ENCODE measurements at places on chromosomes 6 and 20.

DNA sequence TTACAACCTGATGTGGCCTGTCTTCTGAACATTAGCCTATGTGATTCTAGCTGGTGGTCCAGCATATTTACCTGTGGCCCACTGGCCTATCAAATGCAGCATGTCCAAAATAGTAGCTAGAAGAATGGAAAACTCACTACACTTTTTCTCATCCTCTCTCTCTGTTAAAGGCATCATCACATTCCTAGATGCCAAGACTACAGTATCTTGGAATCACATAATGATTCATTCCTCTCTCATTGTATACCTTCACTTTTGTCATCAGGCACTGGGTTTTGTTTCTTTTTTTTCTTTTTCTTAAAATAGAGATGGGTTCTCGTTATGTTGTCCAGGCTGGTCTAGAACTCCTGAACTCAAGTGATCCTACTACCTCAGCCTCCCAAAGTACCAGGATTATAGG lies 45.0 kb downstream of the FAM83B start:
- DNase-seq, result no peak

DNA sequence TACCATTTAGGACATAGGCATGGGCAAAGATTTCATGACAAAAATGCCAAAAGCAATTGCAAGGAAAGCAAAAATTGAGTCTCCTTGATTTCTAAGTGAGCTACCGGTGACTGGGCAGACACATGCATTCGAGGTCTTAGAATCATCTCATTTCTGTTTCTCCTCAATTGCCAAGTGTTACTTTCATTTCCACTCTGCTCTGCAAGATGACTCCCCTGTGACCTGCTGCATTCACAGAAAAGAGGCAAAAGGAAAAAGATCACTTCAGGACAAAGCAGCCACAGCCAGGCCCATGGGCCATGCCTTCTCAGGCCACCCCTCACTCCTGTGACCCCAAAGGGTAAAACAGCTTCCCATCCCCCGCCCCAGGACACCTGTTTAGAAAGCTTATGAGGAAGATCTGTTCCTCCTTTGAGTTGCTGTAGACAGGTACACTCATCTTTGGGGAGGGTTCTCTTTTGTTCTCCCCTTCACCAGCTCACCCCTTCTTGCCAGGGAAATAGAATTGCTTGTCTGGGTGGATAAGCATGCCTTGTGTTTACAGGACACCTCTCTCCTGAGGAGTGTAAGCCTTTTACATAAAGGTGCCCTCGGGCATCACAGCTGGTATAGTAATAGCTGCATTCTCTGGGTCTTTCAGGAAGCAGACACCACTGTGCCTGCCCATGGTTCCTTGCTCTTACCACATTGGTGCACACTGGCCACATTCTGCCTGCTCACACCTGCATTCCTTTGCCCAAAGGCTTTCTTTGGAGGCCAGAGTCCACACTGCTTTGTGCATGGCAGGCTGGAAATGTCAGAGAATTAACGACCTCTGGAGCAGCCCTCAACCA lies 105.0 kb downstream of the SLC24A3 start:
- DNase-seq, result no peak

DNA sequence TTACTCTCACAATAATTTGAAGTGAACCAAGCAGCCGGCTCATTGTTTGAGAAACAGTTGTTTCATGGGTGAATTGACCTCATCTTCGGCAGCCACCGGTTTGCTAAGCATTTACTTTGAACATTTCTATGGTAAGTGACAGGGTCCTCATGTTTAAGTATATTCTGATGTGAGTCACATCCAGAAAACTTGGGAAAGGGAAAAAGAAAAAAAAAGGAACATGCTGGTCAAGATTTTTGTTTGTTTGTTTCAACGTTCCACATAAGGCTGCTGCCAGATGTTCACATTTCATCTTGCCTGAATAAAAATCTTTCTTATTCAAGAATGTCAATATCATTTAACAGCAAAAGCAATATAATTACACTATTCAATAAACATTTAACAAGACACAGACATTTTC lies 55.0 kb upstream of the EXOC2 start:
- DNase-seq, result no peak

GRCh38 chr6:31055441-31055840 lies 45.2 kb downstream of the MUC22 start:
- DNase-seq, result no peak

DNA sequence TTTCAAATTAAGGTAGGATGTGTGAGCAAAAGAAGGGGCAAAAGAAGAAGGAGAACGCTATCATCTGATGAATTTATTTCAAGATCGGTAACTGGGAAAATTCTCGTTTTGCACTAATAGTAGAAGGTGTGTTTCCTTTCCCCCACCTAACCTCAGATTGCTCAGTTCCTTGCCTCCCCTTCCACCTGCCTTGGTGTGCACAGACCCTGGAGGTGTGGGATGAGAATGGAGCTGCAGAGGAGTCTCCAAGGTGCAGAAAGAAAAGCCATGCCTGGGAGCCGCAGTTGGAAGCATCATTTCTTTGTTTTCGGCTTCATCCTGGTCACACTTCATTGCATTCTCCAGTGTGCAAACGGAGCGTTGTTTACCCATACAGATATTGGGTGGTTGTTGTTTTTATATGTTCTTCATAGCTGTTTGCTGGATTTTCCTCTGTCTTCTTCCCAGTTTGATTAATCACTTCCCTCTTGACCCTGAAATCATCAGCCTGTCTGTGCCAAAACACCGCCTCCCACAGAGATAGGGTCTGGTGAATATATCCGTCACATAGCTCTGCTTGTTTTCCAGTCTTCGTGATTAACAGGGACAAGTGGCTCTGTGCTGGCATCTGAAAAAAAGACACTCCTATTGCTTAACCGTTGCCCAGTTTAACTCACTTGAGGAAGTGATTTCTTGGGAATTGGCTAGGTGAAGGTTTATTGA lies 40.2 kb upstream of the NEDD9 start:
- DNase-seq, result no peak

DNA sequence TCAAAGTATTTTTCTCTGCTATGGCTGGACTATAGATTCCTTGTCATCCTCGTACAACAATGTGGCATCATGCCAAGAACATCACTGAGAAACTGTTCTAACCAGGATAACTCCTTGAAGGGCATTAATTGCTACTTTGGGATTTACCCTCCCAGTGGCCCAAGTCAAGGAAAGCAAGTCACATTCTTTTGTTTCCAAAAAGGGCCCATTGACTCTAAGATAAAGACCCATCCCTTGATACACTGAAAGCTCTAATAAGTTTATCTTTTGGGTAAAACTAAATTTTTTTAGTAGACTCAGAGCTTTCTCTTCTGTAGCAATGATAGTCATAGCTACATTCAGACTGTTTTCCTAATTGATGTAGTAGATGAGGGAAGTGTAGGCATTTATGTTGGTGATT lies at the start of gene OR2J3:
OR2J3 (plus strand) TSS at position 301 of the 400 bp plus-strand sequence. CDS start 3,833 bp downstream, outside the sequence.
- DNase-seq, result no peak

GRCh38 chr6:84526631-84527030 lies 237.8 kb downstream of the TBX18 start:
- DNase-seq, result no peak

DNA sequence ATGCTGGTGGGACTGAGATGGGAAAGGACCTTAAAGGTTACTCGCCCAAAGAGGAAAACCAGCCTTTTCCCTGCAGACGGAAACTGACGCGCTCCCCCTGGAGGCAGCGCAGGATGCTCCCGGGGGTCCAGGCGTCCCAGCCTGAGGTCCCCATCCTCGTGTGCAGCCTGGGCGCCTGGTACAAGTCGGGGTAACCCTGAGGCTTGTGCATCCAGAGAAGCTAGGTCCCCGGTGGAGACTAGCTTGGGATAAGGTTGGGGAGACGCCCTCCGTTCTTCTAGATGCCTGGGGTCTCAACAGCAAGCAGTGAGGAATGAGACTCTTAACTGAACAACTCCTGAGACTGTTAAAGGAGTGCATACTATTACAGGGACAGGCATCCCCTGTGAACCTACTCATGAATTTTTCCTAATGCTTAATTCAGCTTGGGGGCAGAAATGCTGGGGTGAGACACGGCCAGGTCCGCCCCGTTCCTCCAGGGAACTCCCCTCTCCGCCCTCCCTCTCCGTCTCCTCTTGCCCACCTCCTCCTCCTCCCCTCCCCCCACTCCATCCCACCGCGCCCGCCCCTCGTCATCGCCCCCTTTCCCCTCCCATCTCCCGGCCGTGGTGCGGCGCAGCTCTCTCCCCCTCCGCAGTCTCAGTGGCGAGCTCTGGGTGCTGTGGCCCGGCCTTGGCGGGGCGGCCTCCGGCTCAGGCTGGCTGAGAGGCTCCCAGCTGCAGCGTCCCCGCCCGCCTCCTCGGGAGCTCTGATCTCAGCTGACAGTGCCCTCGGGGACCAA lies at the start of gene PRSS35:
PRSS35 (plus strand) TSS at position 634 of the 781 bp plus-strand sequence. CDS start 10,908 bp downstream, outside the sequence.
- DNase-seq, result peak; percentile 70

DNA sequence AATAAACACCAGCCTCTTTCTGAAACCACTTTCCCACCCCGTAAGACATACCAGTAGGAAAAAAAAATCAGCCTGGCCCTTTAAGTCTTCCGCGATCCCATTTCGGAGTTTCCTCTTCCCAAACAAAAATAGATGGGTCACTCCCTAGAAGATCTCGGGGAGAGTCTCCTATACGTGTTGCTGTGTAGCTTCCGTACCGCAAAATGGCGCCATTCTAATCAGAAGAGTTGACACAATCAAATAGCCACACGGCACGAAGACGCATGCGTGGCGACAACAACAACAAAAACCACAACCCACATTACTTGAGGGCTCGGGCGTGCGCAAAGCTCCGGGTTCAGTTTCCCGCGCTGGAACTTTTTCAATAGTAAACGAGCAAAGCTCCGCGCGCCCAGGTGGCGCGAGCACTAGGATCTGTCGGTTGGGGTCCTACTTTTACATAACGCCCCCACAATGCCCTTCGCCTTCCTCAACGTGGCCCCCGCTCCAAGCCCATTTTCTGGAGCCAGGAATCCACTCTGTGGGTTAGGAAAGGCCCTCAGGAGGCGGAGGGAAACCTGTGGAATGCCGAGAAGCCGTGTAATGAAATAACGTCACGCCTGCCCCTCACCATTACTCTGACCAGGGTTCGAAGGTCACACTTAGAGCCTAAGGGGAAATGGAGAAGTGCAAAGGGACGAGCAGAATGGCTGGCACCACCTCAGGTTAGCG lies at the start of gene GPANK1:
GPANK1 (minus strand) TSS at position 208 of the 711 bp plus-strand sequence. CDS start 519 bp downstream, outside the sequence.
- DNase-seq, result peak; percentile 87

DNA sequence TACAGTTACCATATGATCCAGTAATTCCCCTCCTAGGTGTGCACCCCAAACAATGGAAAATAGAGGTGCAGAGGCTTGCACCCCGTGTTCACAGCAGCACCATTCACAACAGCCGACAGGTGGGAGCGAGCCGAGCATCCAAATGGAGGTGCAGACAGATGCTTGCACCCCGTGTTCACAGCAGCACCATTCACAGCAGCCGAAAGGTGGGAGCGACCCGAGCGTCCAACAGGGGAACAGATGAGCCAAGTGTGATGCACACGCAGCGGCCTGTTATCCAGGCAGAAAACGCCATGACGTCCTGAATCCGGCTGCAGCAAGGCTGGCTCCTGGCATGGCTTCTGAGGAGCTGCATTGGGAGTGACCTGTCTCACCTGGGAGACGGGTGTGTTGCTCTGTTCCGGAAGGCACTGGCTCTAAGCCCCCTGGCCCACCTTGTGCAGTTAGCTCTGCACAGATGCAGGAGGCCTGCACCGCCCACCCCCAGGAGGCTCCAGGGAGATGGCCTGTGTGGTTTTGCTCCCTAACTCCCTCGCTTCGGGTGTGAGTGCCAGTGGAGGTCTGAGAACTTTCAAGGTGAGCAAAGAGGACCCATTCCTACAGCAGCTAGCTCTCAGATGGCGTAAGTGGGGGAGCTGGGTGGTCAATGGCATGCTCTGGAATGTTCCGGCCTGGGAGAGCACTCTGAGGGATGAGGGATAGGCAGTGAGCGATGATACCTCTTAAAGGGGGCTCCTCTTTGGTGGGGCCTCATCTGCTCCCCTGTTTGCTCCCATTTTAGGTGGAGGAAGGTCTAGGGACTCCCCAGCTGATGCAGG lies 47.8 kb upstream of the FRMD1 start:
- no peak for DNase-seq

DNA sequence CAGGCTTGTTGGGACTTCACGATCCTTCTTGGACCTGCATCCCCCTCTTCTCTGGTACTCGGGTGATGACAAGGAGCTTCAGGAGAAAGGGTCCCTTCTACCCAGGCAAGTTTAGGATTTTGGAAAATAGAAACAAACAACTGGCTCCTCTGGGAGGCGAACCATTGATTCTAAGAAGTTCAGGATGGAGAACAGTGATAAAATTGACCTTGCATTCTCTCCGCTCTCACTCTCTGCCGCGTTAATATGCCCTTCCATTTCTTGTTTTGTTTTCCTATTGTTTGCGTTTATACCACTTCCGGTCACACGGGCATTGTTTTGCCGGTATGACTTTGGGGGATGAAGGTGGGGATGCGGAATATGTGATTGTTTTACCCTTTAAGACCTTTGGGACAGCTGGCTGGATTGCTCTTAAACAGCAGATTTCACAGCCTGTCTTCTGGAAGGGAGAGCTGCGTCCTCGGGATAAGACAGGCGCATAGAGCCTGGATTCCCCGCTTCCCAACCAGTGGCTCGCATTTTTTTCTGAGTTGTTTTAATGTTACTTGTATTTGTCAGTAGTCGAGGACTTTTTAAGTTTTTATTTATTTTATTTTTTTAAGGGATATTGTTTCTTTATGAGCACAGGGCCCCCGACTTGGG lies 144.3 kb upstream of the ZNF184 start:
- peak; percentile 26 for DNase-seq

GRCh38 chr20:51350941-51351631 lies 191.4 kb downstream of the NFATC2 start:
- no peak for DNase-seq

GRCh38 chr20:57287007-57287880 lies 20.8 kb upstream of the BMP7 start:
- DNase-seq, result peak; percentile 66

DNA sequence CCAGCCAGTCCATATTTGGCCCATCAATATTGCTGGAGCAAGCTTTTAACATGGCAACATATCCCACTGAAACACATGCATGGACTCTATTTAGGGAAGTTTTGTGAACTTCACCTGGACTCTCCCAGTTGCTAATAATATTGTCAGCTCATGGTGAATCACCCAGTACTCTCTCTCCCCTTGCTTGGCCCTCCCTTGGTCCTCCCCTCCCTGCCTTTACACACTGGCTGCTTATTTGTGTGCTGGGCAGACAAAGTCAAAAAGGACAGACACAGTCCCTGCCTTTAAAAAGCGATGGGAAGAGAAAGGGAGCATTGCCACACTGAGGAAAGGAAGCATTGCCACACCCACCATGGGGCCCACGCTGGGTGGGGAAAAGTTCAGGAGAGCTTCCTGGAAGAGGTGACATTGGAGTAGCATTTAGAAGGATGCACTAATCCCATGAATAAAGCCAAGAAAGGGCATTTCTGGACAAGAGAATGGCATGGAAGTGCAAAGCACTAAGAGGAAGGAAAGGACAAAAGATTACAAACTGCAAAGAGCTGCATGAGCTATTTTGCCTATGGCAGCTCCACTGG lies 143.4 kb upstream of the EXOC2 start:
- DNase-seq, result no peak

DNA sequence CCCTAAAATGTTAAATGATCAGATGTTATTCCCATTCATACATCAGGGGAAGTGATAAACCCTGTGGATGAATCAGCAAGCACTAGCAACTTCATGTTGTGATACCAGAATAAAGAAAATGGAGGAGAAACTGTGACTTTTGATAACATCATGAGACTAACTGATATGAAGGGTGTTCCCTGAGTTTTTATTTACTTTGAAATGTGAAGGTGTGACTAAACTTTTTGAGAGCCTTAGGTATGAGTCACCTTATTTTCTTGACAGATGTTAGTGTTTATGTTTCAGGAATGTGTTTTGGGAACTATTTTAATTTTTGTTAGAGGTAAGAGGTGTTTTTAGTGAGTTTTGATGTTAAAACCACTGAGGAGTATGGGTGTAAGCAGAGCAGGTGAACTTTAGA lies 4.4 kb downstream of the PARD6B start:
- DNase-seq, result no peak

- DNase-seq, result peak; percentile 33
These were observed 19.6 kb upstream of the FERMT1 start for GRCh38 chr20:6142348-6142993.

All from right kidney (tissue), 9 donors.